Adrenal gland (tissue), 19 donors: ENCODE measurements at places on chromosomes 5 and 9.

- DNase-seq: no peak
These were observed 184.0 kb downstream of the ACTL7B start for GRCh38 chr9:108671794-108672193.

GRCh38 chr9:104506565-104506964 lies 2.5 kb downstream of the OR13F1 start:
- DNase-seq: no peak

GRCh38 chr5:122674385-122674784 lies 100.5 kb upstream of the SNX2 start:
- no peak for DNase-seq

GRCh38 chr5:146130440-146131045 lies 25.2 kb upstream of the PLAC8L1 start:
- DNase-seq: no peak

DNA sequence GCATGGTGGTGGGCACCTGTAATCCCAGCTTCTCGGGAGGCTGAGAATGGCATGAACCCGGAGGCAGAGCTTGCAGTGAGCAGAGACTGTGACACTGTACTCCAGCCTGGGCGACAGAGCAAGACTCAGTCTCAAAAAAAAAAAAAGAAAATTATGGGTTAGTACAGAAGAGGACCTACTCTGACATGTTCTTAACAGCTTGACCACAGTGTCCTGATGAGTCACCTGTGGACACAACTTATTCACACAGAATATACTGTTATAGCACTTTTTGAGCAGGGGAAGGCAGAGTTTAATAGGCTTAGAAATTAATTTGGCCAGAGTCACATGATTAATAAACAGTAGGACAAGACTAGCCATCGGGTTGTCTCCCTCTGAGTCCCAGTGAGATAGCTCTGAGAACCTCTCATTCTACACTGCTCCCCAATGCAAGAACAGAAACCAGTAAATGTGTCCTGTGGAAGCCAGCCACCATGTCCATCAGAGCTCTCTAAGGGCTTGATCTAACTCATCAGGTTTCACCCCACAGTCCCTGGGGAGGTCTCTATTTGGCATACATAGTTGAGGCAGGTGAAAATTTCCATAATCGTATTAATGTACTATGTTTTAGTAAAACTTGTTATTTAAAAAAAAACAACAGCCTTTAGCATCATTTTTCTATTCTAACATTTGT lies 1077.9 kb upstream of the C9orf72 start:
- no peak for DNase-seq

DNA sequence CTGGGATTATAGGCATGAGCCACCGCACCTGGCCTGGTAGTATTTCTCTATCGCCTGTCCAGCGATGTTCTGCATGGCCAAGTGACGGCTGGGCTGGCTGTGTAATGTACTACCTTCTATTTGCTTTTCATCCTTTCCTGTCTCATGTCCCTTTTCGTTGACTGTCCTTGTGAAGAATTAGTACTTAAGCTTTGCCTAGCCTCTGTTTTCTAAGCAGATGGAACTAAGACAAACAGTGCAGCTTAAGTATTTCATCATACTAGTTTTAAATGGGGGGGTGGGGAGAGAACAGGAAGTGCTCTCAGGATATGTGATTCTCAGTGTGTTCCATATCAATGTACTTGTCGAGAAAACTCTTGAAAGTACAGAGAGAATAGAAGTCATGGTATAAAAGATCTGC lies 31.7 kb upstream of the CCL21 start:
- no peak for DNase-seq

GRCh38 chr9:114012126-114012525 lies 66.0 kb downstream of the AMBP start:
- DNase-seq: no peak
